ENCODE measurements at places on chromosomes 7 and 10.

DNA sequence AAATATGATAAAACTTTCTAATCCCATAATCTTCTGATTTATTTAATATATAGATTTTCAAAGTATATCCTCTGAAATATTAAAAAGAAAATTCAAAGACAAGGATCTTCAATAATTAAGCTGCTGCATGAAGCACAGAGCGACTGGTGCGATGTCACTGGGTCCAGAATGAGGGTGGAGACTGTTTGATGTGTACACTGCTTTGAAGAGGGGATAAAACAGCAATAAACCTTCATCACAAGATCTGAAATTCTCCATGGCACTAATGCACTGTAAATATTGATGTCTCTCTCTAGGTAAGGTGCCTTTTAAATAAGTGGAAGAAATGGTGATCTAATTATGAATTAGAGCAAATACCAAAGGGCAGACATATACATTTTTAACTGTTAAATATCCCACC is 337.8 kb downstream of the PARD3 start:
- DNase-seq: no peak

GRCh38 chr7:92567460-92567859 is 22.7 kb downstream of the FAM133B start:
- no peak for DNase-seq

DNA sequence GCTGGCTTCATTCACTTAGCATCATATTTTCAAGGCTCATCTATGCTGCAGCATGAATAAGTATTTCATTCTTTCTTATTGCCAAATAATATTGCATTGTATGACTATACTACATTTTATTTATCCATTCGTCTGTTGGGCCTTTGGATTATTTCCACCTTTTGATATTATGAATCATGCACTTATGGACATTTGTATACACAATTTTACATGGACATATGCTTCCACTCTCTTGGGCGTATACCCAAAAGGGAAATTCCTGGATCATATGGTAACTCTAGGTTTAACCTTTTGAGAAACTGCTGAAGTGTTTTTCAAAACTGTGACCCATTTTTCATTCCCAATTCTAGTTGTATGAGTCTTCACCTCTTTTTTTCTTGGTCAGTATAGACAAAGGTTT is 80.3 kb upstream of the GNAI1 start:
- DNase-seq: no peak

GRCh38 chr10:44689368-44689767 is 221.8 kb upstream of the TMEM72 start:
- no peak for DNase-seq

- no peak for DNase-seq
These were observed 40.6 kb upstream of the ADD3 start for GRCh38 chr10:109966961-109967738.

GRCh38 chr10:105793071-105793470 is 1152.0 kb downstream of the SORCS3 start:
- DNase-seq: no peak

GRCh38 chr10:113921561-113922370 is 67.3 kb downstream of the NHLRC2 start:
- DNase-seq: no peak
